ENCODE measurements at places on chromosomes 4 and X.

GRCh38 chrX:2463973-2464676 lies 36.7 kb downstream of the DHRSX start:
- no peak for DNase-seq

- DNase-seq: no peak
Observed at GRCh38 chr4:65599340-65599739, 70.9 kb downstream of the EPHA5 start.

GRCh38 chr4:94400191-94400590 lies 51.6 kb upstream of the PDLIM5 start:
- DNase-seq: no peak

DNA sequence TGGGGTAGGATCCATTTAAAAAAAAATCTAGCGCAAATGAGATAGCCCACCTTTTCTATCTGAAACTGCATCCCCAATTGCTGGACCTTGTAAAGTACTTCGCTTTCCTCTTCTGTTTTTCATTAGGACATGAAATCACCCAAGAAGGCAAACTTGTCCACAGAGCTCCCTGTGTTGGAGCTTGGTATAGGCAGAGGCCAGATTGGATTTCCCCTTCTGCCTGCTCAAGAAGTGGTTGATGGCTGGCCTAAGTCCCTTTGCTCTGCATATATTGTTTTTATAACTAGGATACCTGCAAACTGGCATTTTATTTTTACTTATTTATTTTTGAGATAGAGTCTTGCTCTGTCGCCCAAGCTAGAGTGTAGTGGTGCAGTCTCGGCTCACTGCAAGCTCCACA lies 28.4 kb downstream of the RNF4 start:
- DNase-seq: no peak

GRCh38 chr4:1376841-1377605 lies 29.2 kb downstream of the NKX1-1 start:
- DNase-seq: no peak

DNA sequence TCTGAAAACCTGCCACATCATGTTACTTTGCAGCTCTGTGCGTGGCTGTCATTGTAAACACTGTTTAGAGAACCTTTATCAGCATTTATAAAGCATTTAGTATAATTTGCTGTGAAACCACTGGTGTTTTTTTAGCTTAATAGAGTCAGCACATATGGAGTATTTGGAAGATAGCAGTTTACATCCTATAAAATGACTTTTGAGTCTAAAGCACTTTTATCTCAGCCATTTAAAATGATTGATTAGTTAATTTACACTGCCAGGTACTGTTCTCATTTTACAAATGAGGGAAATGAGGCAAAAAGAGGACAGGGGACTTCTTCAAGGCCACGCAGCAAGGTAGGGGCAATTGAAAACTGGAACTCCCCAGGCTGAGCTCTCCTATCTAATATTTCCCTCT lies 181.7 kb downstream of the FRMPD4 start:
- no peak for DNase-seq

GRCh38 chr4:47643845-47644244 lies 158.8 kb downstream of the ATP10D start:
- no peak for DNase-seq

DNA sequence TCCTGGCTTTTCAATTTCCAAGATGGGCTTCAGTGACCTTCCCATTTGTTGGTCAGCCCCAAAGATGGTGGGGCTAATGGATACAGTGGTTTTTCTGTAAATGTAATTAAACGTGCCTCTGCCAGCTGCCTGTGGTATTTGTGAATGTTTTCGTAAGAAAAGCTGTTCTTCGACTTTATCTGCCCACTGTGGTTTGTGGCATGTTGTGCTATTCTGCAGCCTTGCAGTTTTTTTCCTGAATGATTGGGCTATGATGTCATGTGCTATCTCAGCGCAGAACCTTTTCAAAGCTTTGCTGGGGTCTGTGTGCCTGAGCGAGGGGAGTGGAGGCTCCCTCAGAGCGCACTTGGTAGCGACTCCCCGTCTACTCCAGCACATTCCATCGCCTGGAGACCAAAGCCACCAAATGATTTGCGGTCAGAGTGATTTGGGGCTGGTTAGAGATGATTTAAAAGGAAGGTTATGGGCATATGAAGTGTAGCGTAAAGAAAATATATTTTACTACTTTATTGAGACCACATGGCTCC lies 137.5 kb downstream of the PALLD start:
- no peak for DNase-seq
